ENCODE measurements at places on chromosomes 4 and X. TPM values are rescaled to one million over a fixed set of nuclear protein-coding genes. Genes with fewer than 3 reads are reported as not detected.

The SLC26A1 gene
- 0.27 TPM for total RNA-seq

The TEC gene
- total RNA-seq: 3.5 TPM

The BEND4 gene
- total RNA-seq: not detected

The LRAT gene
- total RNA-seq: 0.57 TPM

The SPOCK3 gene
- total RNA-seq: 1.9 TPM

The MAGEA9B gene
- total RNA-seq: not detected

The WDR44 gene
- total RNA-seq: 20.9 TPM

The CLDN34 gene
- total RNA-seq: not detected

The MTMR8 gene
- 0.27 TPM for total RNA-seq

The SLC25A43 gene
- total RNA-seq: 22.9 TPM

The RAI2 gene
- 0.33 TPM for total RNA-seq

The GPR101 gene
- not detected for total RNA-seq

The ADH1A gene
- 0.27 TPM for total RNA-seq

The SMIM43 gene
- 1.1 TPM for total RNA-seq

The COL4A5 gene
- total RNA-seq: 23.2 TPM

The EVC gene
- total RNA-seq: 58.2 TPM

The MAOA gene
- total RNA-seq: 4.7 TPM

The TLR1 gene
- total RNA-seq: 3.2 TPM

The ARMCX4 gene
- 25.4 TPM for total RNA-seq

The HAND2 gene
- 31.3 TPM for total RNA-seq

The ESX1 gene
- not detected for total RNA-seq

The IQCM gene
- total RNA-seq: 0.27 TPM

The ARSH gene
- total RNA-seq: not detected

The GLRA2 gene
- total RNA-seq: not detected

The PCSK1N gene
- not detected for total RNA-seq

The SAT1 gene
- total RNA-seq: 75.7 TPM

The AMELX gene
- not detected for total RNA-seq

The MAP7D2 gene
- 1.2 TPM for total RNA-seq

The XAGE2 gene
- total RNA-seq: not detected

The SH2D1A gene
- total RNA-seq: not detected

The RAB39B gene
- 1.6 TPM for total RNA-seq

The GUCY1B1 gene
- 7.0 TPM for total RNA-seq

The EPHA5 gene
- 50.2 TPM for total RNA-seq

The SEC31A gene
- 392 TPM for total RNA-seq

The PAGE1 gene
- not detected for total RNA-seq

The PTTG2 gene
- total RNA-seq: not detected

The PCDH19 gene
- total RNA-seq: 0.09 TPM

The AADAT gene
- 6.2 TPM for total RNA-seq

The RNF212 gene
- total RNA-seq: 6.9 TPM

The CENPVL1 gene
- 0.41 TPM for total RNA-seq

The VEGFD gene
- total RNA-seq: 1.6 TPM

The GUCY1A1 gene
- 0.09 TPM for total RNA-seq

The NOX1 gene
- not detected for total RNA-seq

The GAGE12H gene
- total RNA-seq: not detected

The SLC6A8 gene
- 8.8 TPM for total RNA-seq

The CACNA1F gene
- not detected for total RNA-seq

The SRPK3 gene
- total RNA-seq: not detected

The OTC gene
- not detected for total RNA-seq

The PYURF gene
- total RNA-seq: 81.9 TPM

The CCSER1 gene
- total RNA-seq: under 0.01 TPM

The IGSF1 gene
- 0.09 TPM for total RNA-seq

The POU4F2 gene
- not detected for total RNA-seq
